ENCODE measurements at places on chromosomes 12 and 14. TPM values are rescaled to one million over a fixed set of nuclear protein-coding genes. Genes with fewer than 3 reads are reported as not detected.

The CCDC197 gene
- not detected for total RNA-seq

DNA sequence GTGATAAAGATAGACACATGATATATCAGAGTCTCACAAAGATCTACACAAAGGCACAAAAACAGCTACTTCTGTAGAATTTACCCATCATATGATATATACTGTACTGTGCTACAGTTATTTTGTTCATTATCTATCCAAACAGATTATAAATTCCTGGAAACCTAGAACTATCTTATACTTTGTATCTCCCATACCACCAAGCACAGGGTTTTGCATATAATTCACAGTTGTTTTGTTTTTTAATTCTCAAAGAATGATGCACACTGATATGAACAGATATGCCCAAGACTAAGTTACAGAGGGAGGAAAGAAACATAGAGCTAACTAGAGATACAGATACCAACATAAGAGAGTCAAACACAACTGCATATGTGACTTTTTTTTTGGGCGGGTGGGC, 3.4 kb downstream of the PRKAG1 start:
- DNase-seq = no peak

DNA sequence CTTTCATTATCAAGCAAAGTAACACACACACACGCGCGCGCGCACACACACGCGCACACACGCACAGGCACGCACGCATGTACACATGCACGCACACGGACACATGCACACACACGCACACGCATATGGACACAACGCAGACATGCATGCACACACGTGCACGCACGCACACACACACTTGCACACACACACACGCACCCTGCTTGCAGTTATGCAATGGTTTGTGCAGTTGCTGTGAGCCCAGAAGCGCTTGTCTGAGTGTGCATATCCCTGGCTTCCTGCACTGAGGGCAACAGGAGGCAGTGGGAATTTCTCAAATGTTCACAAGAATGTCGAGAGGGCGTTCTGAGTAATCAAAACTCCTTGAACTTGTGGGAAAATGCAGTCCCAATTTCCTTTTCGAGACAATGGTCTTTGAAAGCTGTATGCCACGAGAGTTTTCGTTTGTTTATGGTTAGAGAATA, 41.6 kb downstream of the NFKBIA start:
- no peak for DNase-seq

GRCh38 chr12:104011253-104011652, 38.7 kb downstream of the GLT8D2 start:
- DNase-seq = peak; percentile 90

DNA sequence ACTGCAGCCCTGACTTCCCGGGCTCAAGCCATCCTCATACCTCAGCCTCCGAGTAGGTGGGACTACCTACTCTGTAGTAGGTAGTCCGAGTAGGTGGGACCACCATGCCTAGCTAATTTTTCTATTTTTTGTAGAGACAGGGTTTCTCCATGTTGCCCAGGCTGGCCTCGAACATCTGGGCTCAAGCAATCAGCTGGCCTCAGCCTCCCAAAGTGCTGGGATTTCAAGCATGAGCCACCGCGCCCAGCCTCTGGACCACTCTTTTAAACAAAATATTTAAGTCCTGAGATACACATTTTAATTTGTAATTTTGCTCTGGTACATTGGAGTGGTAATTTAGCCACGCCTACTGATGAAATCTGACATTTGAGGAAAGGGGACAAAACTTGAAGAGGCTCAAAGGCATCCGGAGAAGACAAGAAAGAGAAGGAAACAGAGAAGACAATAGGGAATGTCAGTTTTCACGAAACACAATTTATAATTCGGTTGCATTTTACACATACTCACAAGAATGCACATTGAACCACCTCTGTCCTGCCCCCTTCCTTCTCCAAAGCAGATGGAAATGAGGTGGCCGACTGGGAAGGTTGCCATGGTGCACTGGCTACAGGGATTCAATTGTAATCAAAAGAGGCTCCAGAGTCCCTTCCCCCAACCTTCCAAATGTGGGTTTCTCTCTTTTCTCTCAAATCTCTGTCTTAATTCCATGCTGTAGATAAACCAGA, 9.7 kb upstream of the TUBA1A start:
- peak; percentile 91 for DNase-seq

- no peak for DNase-seq
Measured at GRCh38 chr14:56884617-56885016, 74.3 kb upstream of the OTX2 start.

- no peak for DNase-seq
Measured at GRCh38 chr14:72243309-72244293, 311.4 kb downstream of the RGS6 start.

Data from GM23248 (cell line).